ENCODE measurements at places on chromosomes 4 and X. TPM values are rescaled to one million over a fixed set of nuclear protein-coding genes. Genes with fewer than 3 reads are reported as not detected.

Gene DGAT2L6
- not detected for polyA plus RNA-seq

- no peak for DNase-seq
Observed at GRCh38 chr4:11647433-11647832, 218.7 kb upstream of the HS3ST1 start.

- DNase-seq, result no peak
Observed at GRCh38 chrX:13373027-13373426, 53.2 kb upstream of the ATXN3L start.

DNA sequence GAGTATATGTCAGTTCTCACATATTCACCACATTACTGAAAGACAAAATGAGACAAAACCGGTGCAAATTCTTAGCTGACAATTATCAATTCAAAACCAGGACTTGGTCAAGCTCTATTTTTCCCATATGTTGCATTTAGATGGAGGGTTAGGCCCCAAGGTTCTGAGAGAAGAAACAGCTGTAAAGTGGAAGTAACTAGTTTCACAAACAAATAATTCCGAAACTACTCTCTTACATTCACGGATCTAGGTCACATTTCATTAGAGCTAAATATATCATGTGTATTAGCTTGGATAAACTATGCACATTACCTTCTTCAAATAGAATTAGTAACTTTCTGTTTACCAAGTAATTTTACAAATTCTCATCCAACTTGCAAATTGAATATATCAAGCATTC, 3.7 kb upstream of the GABRA2 start:
- DNase-seq, result no peak

DNA sequence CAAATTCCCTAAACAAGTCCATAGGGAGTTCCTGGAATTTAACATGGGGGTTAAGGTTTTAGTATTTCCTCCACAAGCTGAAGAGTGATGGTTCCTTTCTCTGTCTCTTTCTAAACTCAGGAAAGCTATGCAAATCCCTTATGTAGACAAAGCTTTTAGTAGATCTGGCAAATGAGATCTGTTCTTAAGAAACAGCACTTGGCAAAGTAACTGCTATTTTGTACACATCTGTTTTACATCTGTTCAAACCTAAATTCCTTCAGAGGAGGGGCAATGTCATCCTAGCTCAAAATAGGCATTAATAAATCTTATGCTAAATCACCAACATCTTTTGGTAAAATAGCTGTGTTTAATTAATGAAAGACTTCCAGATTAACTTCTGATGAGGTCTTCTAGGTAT, 137.8 kb upstream of the TBC1D9 start:
- peak; percentile 73 for DNase-seq

Gene VSIG1
- 0.11 TPM for polyA plus RNA-seq

Gene TMPRSS11D
- polyA plus RNA-seq, result not detected

GRCh38 chrX:1330605-1331004, 6.0 kb upstream of the IL3RA start:
- DNase-seq, result no peak

DNA sequence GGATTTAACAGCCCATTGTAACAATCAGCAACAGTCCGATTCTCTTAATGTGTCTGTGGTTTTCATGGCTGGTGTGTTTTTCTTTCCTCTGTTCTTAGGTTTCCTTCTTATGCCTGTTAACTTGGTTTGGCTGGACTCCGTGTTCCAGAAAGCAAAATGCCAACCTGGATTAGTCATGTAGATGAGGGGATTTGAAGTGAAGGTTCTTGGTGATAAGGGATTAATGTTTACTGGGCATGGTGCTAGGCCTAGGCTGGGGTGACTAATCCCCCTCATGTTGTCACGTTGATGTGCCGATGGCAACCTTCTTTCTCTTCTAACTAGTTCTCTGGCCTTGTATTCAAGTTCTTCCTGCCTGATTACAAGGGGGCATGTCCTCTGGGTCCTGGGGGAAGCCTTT, 85.9 kb downstream of the REPS2 start:
- DNase-seq, result no peak

DNA sequence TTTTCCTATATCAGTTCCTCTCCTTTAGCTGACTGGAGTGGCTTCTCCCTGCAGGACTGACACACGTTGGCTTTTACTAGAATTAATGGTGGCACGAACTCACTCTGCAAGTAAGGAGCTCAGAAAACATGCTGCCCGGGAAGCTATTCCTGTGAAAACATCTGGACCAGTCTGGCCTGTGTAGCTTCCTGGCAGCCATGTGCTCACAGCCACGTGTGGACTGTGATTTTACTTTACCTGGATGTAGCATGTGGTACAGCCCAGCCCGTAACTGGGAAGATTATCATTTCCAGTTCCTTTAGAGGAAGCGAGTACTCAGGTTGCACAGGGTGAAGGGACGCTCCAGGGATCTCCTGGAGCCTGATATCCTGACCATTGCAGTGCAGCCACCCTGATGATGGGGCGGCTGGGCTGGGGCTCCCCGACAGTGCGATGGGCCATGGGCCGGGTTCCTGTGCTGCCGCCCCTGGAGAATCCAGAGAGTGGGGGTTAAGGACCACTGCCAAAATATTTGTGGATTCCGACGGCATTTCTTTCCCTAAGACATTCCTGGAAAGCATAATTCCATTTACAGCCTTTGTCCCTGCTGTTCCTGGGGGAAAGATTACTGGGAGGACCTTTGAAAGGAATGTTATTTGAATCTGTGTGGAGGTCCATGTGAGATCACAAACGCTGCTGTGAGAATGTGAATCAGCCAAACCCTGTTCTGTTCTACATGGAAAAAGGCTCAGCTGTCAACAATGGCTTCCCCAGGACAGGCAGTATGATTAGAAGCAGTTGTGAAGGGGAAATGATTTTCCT, 35.0 kb downstream of the PROM1 start:
- peak; percentile 65 for DNase-seq

GRCh38 chr4:142550965-142551364, 295.1 kb downstream of the INPP4B start:
- DNase-seq, result no peak

DNA sequence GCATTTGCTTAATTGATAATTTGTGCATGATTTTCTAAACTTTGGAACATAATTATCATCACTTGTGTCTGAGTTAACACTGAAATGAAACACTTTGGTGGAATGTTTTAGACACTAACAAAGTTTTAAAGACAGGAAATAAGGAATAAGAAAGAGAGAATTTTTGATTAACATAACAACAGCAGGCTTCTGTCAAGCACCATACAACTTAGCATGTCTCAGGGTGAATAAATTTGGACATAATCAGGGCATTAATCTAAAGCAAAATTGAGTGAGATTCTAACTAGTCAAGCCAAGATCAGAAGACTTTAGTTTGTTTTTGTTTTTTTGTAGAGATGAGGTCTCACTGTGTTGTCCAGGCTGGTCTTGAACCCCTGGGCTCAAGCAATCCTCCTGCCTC, 28.1 kb upstream of the DUSP21 start:
- no peak for DNase-seq

GRCh38 chr4:139900964-139901376, 235.4 kb downstream of the MGST2 start:
- DNase-seq, result no peak

DNA sequence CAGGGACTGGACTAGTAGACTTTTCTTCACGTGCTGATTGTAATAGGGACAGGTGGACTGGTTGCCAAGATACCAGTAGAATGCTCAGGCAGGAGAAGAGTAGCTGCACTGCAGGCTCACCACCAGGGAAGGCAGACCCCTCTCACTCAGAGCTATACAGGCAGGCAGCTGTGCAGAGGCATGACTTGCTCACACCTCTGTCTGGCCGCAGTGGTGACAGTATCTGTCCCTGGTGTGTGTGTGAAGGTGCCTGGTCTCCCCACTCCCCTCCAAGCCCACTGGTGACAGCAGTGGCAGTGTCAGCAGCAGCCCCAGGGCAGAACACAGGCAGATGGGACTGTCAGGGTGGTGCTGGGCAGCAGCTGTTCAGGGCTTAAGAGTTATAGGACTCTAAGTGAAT, 140.7 kb downstream of the RPS6KA6 start:
- DNase-seq, result no peak

Gene RTL3
- polyA plus RNA-seq, result 4.1 TPM

Gene ARMCX2
- 125 TPM for polyA plus RNA-seq

All from muscle of back (tissue), 13 donors.